ENCODE measurements at places on chromosomes 3 and 15.

DNA sequence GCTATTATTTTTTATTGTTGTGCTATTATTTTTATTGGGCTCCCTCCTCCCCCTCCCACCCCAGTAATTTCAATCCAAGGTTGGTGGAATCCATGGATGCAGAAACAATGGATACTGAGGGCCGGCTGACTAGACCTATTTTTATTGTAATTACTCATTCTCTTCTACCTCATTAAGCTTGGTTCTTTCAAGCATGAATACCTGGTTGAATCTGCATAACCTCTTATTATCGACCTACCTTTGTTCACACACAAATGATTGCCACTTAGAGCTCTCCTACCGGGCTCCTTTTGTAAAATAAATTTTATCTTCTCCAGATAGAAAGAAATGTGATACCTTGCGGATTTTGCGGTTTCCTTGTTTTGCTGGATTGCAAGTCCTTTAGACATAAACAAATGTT, 31.6 kb downstream of the BTD start:
- DNase-seq = peak; percentile 33

GRCh38 chr3:168620854-168621253, 525.1 kb upstream of the GOLIM4 start:
- DNase-seq = no peak

GRCh38 chr3:15795651-15796308, 2.0 kb downstream of the ANKRD28 start:
- DNase-seq = no peak

DNA sequence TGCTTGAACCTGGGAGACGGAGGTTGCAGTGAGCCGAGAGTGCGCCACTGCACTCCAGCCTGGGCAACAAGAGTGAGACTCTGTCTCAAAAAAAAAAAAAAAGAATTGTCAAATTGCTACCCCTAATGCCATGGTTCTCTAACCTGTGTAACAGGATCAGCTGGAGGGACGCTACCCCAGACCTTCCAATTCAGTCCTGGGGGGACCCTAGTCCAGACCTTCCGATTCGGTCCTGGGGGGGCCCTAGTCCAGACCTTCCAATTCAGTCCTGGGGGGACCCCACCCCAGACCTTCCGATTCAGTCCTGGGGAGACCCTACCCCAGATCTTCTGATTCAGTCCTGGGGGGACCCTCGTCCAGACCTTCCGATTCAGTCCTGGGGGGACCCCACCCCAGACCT, 29.8 kb upstream of the MUC20 start:
- no peak for DNase-seq

DNA sequence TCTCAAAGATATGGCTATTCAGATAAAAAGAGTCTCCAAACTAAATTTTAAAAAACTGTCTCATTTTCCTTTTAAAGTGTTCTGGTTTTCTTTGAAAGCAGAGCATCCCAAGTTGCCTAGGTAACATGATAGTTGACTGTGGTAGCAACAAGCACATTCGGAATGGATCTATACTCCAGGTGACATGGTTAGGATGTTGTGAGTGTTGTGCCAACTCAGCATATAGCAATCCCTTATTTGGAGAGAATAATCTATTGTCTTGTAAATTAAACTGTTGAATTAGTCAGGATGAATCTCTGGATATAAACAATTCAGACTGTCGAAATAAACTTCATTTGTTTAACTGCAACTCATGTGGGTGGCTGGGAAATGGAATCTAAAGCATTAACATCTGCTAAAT, 418.6 kb downstream of the TUSC7 start:
- no peak for DNase-seq

DNA sequence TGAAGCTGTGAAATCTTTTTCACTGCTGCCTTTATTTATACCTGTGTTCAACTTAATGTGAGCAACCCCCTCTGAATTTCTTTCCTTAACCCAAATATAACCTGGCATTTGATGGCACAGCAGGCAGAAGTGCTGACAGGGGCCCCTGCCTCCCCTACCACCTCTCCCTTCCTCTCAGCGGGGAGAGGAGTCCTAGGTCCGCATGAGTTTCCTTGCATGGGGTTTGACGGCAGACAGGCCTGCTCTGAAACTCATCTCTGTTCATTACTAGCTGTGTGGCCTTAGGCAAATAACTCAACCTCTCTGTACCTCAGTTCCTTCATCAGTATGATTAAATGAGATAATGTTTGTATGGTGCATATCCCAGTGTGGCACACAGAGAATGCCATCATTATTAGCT, 79.7 kb downstream of the SEC22A start:
- DNase-seq = no peak

GRCh38 chr3:3109407-3110298, 521 bp downstream of the IL5RA start:
- DNase-seq = no peak

- DNase-seq = no peak
Observed at GRCh38 chr3:115146418-115147328, at the start of gene ZBTB20. Gene ZBTB20, minus strand, starts transcription at chr3:115147288.

DNA sequence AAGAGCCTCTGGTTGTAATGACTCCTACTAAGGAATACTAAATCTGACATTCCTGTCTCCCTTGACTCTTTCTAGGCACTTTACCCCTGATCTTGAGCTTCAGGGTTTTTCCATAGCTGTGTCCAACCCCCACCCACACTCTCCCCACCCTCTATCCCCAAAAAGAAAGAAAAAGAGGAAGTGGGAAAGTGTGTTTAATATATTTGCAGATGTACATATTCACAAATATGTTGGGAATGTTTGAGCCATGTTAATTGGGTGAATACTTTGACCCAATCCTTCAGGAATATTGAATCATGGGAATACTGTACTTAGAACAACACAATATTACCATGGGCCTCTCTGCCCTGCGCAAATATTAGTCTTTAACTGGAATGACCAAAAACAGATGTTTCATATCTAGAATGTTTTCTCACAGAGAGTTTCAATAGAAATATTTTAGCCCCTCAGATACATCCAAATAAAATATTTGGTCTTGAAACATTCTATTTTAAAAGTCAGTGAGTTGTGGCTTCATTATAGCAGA, 19.8 kb upstream of the PFN2 start:
- DNase-seq = no peak

GRCh38 chr3:117059956-117060270, 350.3 kb downstream of the TUSC7 start:
- DNase-seq = no peak

GRCh38 chr15:59366333-59367021, 6.2 kb downstream of the MYO1E start:
- DNase-seq = no peak

GRCh38 chr15:94015324-94015723, 216.0 kb upstream of the MCTP2 start:
- DNase-seq = no peak

DNA sequence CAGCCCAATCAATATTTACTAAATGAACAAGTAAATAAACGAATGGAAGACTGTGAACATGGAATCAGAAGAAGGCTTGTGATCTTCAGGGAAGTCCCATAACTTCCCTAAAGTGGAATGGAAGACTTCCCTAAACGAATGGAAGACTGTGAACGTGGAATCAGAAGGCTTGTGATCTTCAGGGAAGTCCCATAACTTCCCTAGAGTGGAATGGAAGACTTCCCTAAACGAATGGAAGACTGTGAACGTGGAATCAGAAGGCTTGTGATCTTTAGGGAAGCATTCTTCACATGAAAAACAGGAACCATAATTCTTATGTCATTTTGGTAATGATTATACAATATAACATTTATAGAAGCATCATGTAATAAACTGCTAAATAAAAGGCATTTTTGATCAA, 38.8 kb downstream of the EOGT start:
- no peak for DNase-seq

- peak; percentile 15 for DNase-seq
Observed at GRCh38 chr3:158532099-158532734, 38.8 kb upstream of the MLF1 start.

GRCh38 chr3:13044496-13045240, 28.6 kb downstream of the IQSEC1 start:
- DNase-seq = no peak

DNA sequence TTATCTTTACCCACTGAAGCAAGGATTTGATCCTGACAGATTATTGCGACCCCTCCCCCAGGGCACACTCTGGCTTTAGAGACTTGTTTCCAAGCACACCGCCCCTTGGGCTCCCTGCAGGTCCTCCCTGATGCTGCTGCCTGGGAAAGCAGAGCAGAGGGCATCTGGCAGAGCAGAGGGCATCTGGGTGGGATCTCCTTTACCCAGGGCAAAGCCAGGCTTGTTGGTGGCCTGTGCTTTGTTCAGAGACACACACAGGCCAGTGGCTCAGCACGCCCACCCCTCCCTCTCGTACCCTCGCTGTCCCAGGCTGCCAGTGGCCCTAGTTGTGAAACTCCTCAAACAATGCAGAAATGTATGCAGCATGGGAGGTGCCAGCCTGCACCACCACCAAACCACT, 4.8 kb downstream of the KLF13 start:
- no peak for DNase-seq

DNA sequence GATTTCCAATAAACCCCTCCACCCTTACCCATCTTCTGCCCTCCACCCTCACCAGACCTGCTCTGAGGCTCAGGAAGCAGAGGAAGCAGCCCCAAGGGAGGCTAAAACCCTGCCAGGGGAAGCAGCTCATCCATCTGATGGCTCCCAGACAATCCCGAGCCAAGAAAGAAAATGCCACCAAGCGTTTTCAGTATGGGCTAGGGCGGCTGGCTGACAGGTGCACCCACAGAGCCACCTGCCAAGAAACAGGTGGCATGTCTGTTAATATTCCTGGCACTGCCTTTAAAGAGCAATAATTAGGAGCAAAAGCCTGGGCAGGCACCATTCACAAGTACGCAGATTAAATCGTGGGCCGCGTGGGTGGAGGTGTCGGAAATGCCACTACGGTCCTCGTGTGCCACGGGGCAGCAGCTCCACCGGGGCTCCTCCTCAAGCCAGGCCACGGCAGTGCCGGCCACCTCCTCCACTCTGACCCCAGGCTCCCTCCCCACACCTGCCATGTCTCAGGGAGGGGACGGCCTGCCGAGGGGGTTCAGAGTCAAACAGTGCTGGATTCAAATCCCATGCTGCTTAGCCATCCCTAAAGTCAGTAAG, 23.9 kb upstream of the GRIP2 start:
- DNase-seq = peak; percentile 18

DNA sequence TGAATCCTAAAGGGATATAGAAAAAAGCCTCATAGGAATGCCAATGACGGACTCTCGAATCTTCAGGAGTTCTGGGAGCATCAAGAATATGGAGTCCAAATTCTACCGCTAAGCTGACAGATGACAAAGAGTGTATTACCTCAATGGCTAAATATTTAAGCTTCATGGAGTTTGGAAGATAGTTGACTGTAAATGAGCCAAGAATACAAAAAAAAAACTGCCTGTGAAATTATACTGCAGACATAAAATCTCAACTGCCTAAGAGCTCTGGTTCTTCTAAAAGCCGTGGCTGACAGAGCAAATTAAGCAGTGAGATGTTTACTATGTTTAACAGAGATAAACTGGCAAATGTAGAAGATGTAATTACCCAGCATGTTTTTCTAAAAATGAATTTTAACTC, 140.0 kb downstream of the GADL1 start:
- no peak for DNase-seq

- no peak for DNase-seq
Observed at GRCh38 chr3:23474580-23475357, 271.6 kb downstream of the UBE2E2 start.

DNA sequence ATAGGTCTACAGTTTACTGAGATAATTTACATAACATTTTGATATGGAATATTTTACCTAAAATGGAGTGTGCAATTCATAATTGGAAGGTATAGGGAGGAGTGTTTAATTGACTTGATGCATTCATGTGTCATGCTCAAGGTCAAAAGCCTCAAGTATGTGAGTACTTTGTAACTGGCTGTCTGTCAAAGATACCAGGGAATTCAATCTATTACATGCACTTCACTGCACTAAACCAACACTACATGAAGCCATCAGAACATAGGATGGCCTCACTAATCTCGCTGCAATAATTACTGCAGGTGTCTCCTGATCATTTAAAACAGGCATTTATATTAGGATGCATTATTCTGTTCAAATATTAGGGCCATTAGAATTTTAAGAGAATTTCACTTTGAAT, 367.2 kb downstream of the CNTN4 start:
- peak; percentile 22 for DNase-seq

DNA sequence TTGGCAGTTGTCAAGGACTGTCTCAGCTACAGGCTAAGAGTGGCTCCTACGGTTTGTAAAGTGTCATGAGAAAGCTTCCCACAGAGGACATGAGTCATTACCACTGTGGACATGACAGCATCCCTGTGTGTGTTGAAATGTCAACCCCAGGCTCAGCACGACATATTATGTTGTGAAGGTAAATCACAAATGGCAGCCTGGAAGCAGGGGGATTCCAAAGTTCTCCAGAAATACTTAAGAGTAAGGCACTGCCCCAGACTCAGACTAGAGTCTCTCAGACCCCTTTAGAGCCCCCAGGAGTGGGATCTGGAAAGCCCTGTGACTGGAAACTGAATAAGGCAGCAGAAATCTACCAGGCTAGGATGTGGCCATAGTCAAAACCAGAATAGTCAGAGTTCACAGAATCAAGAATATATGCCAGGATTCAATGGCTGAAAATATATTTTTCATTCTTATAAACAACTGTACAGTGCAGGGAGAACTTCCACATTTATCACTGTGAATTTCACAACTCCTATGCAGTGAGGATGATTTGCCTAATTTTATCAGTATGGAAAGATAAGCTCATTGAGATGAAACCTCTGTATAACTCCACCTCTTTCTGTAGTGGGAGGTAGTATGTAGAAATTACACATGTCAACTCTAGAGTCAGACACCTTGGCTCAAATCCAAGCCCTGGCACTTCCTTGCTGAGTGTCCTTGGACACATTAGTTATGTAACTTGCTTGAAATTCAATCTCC, 237.1 kb upstream of the CFAP20DC start:
- no peak for DNase-seq

- no peak for DNase-seq
Observed at GRCh38 chr3:135627057-135627456, 338.5 kb upstream of the PPP2R3A start.

DNA sequence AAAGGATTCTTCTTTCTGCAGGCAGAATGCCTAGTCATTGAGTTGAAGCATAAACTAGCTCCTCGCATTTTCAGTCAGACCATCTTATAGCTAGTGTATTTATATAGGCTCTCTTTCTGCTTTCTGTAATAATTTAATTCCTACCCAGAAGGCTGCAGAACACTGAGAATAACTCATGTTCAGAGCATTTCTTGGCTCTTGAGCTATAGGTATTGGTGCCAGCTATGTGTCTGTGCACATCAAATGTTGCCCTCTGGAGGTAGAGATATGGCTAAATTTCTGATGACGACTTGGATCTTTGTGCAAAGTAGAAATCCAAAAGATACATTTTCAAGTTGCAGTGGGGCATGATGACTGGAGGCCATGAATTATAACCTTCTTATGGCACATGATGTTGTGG, 336.2 kb upstream of the TPM1 start:
- no peak for DNase-seq

DNA sequence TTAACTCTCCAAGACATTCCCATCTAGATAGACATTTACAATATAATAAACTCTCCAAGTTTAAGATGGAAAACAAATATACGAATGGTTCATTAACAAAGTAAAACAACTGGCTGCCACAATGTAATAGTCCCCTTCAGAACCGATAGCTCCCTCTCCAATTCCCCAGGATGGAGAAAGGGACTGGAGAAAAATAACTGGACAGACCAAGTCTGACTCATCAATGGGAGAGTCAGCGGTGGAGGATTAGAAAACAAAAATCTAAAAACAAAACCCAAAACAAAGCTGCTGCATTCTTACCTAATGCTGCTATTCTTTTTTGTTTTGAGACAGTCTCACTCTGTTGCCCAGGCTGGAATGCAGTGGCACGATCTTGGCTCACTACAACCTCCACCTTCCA, 468.1 kb downstream of the SHQ1 start:
- no peak for DNase-seq

- DNase-seq = no peak
Observed at GRCh38 chr3:140242818-140243276, 307.9 kb downstream of the CLSTN2 start.

Data from NCI-H1417 treated with DMSO at 0.1 percent for 48 hours (cell line).